ENCODE measurements at places on chromosomes 5 and 9.

DNA sequence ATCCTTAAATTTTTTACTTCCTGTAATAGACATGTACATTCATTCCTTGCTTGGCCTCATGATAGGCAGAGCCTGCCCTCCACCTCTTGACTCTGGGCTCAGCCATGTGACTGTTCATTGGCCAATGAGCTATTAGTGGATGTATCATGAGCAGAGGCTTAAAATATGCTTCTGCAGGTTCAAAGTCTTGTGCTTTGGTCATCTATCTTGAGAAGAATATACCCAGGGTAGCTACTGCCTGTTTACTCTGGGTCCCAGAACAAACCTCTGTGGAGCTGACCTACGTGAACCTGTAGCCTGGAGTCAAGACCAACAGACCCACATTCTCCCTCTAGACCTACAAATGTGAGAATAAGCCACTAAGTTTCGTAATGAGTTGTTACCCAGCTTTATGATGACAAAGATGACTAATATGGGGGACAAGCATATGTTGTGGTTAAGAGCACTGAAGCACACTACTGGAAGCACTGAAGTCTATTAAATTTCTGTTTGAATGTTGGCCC is 244.4 kb downstream of the MAST4 start:
- DNase-seq, result no peak

DNA sequence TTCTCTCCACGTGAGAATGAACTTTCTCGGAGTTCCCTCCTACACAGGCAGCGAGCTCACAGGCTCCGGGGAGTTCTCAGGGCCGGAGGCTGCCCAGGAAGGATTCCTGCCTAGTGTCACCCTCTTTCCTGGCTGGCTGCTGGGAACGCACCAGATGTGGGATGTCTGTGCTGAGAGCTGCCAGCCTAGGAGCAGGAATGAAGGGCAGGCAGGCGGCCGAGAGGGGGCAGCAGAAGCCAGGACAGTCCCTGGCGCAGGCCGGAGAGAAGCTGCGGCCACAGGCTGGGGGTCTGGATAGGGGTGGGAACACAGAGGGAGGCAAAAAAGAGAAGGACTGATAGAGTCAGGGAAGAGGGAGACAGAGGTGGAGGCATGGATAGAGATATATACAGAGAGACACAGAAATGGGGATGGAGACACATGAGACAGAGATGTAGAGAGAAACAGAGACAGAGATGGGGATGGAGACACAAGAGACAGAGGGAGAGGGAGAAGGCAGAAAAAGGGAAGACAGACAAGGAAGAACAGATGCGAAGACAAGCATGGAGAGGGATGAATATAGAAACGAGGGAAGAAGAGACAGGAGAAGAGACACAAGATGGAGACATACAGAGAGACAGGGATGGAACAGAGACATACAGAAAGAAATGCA is 25.3 kb upstream of the ENHO start:
- peak; percentile 18 for DNase-seq

- no peak for DNase-seq
These were observed 97.1 kb downstream of the GOLPH3 start for GRCh38 chr5:32076699-32077695.

GRCh38 chr5:41751867-41752266 is 118.4 kb downstream of the OXCT1 start:
- DNase-seq, result no peak

- DNase-seq, result no peak
These were observed 10.7 kb upstream of the PRXL2C start for GRCh38 chr9:96665789-96666188.

DNA sequence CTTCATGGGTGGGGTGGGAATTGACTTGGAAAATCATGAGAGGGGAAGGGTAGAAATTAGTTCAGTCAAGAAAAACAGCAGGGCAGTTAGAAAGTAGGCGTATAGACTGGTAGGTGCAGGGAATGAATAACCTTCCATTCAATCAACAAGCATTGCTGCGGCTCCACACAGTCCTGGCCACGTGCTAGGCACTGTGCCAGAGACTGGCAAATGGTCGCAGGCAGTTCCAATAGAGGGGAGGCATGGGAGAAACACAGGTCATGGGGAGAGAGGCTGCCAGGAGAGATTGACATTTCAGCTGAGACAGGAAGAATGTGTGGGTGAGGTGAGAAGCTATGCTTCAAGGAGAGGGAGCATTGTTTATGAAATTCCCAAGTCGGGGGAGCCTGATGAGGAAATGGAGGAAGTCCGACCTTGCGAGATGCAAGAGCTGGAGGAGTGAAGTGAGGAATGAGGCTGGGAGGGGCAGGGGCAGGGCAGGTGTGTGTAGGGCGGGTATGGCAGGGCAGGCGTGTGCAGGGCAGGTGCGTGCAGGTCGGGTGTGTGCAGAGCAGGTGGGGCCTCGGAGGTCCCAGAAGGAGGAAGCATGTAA is 54.4 kb upstream of the PPARGC1B start:
- DNase-seq, result no peak

DNA sequence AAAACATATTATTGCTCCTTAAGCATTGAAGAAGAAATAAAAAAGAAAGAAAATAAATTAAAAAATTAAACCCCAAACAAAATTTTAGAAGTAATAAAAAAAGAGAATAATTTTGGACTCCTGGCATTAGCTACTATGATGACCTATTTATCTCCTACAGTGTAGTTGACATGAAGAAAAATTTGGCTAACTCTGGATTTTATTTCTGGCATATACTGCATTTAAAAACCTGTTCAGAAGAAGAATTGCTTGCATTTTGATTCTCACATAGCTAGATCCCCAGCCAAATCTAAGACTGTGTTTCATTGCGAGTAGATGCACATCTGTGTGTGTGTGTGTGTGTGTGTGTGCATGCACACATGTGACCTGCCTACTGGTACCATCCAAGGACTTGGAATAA is 30.1 kb upstream of the GABRG2 start:
- no peak for DNase-seq

DNA sequence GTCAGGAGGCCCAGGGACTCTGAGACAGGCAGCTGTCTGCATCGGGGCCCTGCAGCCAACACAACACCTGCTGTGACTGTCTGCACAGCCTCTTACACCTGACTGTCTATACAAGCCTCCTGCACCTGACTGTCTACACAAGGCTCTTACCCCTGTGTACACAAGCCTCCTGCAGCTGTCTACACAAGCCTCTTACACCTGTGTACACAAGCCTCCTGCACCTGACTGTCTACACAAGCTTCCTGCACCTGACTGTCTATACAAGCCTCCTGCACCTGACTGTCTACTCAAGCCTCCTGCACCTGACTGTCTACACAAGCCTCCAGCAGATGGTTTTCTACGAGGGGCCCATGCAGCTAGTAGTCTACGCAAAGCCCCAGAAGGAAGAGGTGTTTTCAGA is 18.6 kb downstream of the IRX2 start:
- DNase-seq, result no peak

GRCh38 chr5:169343766-169344165 is 42.8 kb upstream of the SLIT3 start:
- DNase-seq, result no peak
